Stimulated activated CD8-positive, alpha-beta memory T cell treated with anti-CD3 and anti-CD28 coated beads, Interleukin-7, amount 100 ng/mL, for 24 hours (primary cell): ENCODE measurements at places on chromosomes 7 and 10.
A peak's percentile ranks its signal among the peaks of the same experiment; 100 is the strongest.

GRCh38 chr7:39535720-39536119 lies 30.5 kb upstream of the YAE1 start:
- no peak for DNase-seq

DNA sequence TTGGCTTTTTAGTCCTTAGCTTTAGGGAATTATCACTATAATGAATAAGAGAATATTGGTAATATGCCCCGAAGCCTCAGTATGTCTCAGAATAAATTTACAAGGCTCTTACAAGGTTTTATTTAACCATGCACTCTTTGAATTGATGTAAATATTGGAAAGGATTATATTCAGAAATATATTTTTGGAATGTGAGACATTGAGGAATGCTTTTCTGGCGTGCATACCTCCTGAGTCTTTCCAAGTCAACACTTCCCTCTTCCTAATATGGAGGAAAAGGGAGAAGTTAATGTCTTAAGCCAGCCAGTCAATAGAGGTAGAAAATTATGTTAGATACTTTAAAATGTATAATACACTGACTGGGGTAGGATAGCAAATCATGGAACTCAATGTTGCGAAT lies 1.2 kb upstream of the OR2F1 start:
- no peak for DNase-seq

GRCh38 chr7:23715099-23715498 lies 5.1 kb downstream of the STK31 start:
- DNase-seq, result no peak

DNA sequence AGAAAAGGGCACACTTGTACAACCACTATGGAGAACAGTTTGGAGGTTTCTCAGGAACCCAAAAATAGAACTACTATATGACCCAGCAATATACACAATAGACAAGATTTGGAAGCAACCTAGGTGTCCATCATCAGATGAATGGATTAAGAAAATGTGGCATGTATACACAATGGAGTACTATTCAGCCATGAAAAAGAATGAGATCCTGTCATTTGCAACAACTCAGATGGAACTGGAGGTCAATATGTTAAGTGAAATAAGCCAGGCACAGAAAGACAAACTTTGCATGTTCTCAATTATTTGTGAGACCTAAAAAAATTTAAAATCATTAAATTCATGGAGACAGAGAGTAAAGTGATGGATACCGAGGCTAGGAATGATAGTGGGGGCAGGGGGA lies 118.8 kb downstream of the ZNF467 start:
- no peak for DNase-seq

- DNase-seq, result no peak
Observed at GRCh38 chr7:66921396-66921917, 432 bp downstream of the TMEM248 start.

- DNase-seq, result no peak
Observed at GRCh38 chr7:27925573-27926201, 185.7 kb downstream of the TAX1BP1 start.

GRCh38 chr10:72204296-72204695 lies 11.5 kb upstream of the ANAPC16 start:
- no peak for DNase-seq

- no peak for DNase-seq
Observed at GRCh38 chr7:139829775-139830117, 682 bp downstream of the TBXAS1 start.

DNA sequence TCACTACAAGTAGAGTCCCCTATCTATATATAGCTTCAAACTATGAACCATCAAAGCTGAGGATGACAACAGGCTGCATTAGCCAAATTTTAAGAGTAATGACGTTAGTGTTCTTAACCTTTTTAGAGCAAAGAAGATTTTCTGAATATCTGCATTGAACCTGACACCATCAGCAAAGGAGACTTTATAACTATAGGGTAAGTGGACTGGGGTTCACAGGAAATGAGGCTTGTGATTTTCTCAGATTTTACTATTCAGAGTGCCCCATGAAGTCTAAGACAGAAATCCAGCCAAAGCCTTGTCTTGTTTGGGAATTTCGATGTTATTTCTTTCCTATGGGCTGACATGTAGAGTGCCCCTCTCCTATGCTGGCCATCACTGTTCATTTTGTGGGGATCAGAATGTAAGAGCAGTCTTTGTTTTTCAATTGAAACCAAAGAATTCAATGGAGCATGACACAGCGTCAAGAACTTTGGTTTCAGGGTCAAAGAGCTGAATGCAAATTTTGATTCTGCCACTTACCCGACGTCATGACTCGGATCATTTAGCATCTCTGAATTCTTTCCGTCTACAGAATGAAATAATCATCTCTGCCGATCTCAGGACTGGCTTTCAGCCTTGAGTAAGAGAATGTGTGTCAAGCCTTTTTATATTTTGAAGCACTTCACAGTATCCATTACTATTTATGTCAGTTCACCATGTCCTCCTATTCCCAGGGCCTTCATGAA lies 52.7 kb downstream of the DENND11 start:
- DNase-seq, result no peak

DNA sequence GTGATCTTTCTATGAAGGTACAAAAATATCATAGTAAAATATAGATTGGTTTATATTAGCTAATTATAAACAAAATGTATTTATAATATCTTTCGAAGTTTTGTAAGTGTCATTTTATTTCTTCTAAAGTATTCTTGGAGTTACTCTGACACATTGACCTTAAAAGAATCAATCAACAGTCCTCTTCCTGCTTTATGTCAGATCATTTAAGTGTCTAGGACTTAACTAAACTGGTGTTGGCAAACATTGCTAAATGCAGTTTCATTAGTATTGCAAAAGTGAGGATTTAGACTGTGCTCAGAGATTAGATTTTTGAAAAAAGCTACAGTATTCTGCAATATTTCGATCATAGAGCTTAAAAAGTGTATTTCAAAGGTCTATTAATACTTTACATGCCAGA lies 10.3 kb downstream of the GLCCI1 start:
- DNase-seq, result no peak

DNA sequence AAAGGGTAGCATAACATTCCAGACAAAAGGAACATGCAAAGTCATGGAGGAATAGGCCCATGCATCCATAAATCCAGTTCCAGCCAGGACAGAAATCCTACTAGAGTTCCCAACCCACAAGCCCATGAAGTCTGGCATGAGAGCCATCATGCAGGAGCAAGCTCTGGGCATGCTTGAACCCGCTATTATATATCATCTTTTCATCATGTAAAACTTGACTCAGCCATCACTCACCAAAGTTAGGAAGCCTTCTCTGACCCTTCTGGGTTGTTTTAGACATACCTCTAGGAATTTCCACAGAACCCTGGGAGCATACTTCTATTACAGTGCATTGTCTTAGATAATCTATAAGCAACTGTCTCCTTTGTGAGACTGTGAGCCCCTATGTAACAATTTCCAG lies 293.0 kb upstream of the NPSR1 start:
- no peak for DNase-seq

DNA sequence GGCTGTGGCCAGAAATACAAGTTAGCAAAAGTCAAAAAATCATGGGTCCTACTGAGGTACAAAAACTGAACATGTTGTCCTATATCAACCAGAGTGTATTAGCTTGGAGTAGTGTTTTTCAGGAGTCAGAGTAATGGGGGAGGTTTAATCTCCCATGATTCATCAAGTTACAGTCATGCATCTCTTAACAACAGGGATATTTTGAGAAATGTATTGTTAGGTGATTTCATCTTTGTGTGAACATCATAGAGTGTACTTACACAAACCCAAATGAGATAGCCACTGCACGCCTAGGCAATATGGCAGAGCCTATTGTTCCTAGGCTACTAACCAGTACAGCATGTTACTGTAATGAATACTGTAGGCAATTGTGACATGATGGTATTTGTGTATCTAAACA lies 14.9 kb upstream of the TES start:
- DNase-seq, result no peak

GRCh38 chr10:72335394-72336258 lies 19.1 kb downstream of the DNAJB12 start:
- no peak for DNase-seq

GRCh38 chr10:43204042-43204942 lies 62.6 kb downstream of the RASGEF1A start:
- no peak for DNase-seq

DNA sequence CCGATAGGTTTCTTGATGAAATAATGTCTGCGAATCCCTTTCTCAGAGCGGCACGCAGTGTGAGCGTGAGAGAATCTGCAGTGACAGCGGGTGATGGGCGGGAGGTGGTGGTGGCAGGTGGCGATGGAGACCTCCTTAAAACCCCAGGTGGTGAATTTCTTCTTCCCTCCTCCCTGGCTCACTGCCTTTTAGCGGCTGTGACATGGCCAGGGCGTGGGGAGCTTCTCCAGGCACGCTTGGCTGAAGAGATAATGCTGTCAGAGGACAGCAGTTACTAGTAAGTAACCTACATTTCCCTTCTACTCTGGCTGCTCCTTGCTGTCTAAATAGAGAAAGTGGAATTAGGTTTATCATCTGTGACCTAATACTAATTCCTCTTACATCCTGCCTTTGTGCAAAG lies 141.4 kb upstream of the INSYN2A start:
- no peak for DNase-seq

- no peak for DNase-seq
Observed at GRCh38 chr7:822692-823276, 9.5 kb upstream of the SUN1 start.

- DNase-seq, result no peak
Observed at GRCh38 chr10:125158601-125159485, 1.5 kb downstream of the CTBP2 start.

DNA sequence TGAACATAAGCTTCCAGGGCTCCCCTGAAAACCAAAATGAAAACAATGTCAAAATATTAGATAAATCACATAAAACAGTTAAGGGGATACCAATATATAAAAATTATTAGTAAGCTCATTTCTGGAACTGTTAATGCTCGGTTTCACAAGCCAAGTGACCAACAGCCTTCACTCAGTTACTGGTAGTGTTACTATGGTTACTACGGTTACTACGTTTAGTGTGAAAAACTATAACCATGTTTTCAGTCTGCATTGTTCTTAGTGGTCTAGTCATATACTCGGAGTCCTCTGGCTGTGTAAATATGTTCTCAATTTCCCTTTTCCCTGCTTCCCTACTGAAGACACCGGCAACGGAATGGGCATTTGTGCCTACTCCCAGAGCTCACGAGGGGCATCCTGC lies 34.8 kb downstream of the HBP1 start:
- no peak for DNase-seq

- peak; percentile 38 for DNase-seq
Observed at GRCh38 chr7:155380221-155380861, 77.6 kb upstream of the EN2 start.

DNA sequence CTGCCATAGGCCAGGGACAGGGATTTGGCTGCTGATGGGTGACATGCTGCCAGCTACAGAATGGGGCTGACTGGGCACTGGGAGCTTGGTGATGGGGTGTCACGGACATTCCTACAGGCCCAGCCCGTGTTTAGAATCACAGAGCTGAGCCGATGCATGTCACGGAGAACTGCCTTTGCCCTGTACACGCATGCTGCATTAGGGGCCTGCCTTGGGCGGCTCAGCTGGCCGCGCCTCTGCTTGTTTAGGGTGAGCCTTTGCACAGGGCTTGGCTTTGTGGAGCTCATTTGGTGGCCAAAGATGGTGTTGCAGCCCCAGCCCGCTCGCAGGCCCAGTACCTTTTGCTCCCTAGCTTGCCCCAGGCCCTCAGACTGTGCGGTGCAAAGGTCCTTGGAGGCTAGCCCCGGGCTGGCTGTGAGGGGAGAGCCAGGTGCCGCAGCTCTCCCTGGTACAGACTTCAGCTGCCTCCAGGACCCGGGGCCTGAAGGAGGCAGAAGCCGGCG lies 108.4 kb upstream of the BTBD16 start:
- no peak for DNase-seq

DNA sequence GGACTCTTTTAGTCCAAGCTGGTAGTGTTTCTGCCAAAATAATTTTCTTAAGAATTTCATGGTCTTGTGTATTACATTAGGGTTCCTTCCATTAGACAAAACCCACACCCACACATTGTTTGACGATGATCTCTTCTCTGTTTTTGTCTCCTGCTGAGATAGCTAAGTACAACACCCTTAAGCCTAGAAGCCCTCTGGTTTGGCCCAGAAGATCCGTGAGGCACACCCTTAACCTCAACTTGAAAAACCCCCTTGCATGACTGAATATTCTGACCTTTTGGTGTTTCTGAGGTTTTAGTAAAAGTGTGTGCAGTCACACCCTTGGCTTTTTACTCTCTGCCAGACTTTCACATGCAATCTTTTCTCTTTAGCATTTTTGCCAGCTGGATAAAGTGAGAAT lies 29.3 kb upstream of the ERCC6 start:
- DNase-seq, result no peak

GRCh38 chr10:133125901-133126300 lies 34.1 kb upstream of the KNDC1 start:
- no peak for DNase-seq

GRCh38 chr7:117597755-117598154 lies 117.9 kb downstream of the CFTR start:
- DNase-seq, result no peak

DNA sequence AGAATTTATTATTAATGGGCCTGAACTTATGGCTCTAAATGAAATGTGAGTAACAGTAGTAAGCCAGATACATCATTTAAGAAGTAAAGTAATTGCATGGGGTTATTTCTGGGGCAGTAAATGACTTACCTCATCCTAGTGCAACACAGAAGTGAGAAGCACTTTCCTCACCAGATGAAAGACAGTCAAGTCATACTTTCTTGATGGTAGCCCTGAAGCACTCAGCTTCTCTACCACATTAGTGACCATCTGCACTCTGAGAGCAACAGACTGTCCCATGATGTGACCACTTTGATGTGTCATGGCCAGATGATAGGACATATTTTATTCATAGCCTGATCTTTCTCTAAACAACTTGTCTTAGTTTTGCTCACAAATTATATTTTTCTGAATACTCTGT lies 369.5 kb upstream of the PHF14 start:
- DNase-seq, result no peak

- DNase-seq, result no peak
Observed at GRCh38 chr10:29957236-29957635, 102.2 kb downstream of the JCAD start.

DNA sequence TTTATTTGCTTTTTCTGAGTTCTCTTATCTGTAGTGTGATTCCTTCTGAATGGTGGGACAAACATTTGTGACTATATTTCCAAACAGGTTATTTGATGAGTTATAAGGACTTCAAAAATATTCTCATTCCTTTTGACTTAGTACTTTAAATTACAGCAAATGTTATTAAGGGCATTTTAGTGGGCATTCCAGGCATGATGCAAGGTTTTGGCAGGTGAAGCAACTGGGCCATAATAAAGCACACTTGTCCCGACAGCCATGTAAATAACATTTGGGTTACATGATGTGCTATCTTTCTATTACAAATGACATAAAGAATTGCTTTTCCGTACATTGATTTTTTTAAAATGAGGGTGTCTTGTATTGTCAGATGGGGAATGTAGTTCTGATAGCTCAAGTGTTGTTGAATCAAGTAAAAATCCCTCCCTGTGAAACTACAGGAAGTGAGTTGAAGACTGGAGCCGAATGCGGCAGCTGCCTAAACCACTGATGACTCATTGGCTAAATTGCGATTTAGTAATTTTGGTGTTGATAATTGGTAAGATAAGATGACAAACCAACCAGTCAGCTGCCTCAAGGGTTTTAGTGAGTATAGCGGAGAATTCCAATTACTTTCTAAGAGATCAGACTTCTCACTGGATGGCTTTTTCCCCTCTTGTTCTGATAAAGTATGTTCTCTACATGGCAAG lies 231.3 kb upstream of the NPY start:
- DNase-seq, result no peak

GRCh38 chr10:15579605-15580004 lies 140.1 kb downstream of the ITGA8 start:
- DNase-seq, result no peak
